CD4-positive, alpha-beta T cell treated with Interleukin-15 for 4 hours (primary cell): ENCODE measurements at places on chromosomes 2 and 18.

DNA sequence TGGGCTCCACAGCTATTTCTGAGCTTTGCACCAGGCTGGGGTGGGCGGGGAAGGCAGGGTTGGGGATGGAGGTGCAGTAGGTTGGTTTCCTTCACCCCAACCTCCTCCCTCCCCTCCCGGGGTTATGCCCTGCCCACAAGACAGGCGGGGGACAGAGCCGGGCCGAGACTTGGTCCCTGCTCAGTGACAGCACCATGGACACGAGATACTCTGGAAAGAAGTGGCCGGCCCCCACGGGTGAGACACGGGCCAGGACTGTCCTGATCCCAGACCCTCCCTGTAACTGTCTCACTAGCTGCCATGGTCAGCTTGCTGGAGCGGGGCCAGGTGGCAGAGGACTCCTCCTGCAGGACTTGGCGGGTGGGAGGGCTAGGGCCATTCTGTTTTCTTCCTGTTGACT, 59.7 kb downstream of the DYSF start:
- DNase-seq = no peak

- no peak for DNase-seq
Measured at GRCh38 chr2:226638576-226638975, 161.0 kb downstream of the IRS1 start.

DNA sequence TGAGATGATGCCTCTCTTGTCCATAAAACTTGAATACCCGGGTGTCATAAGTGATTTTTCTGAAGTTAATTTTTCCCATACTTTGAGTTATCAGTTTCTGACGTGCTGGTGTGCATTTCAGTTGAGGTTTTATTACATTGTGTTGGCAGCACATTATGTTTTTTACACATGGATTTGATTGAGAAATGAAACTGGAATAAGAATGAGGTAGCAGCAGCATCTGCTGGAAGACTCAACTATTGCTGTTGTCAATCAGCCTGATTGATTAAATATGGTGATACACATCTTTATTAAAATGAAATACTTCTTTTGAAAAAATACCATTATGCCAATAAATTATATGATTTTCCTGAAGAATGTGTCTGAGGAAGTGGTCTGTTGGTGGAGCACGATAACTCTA, 60.5 kb downstream of the INSIG2 start:
- no peak for DNase-seq

DNA sequence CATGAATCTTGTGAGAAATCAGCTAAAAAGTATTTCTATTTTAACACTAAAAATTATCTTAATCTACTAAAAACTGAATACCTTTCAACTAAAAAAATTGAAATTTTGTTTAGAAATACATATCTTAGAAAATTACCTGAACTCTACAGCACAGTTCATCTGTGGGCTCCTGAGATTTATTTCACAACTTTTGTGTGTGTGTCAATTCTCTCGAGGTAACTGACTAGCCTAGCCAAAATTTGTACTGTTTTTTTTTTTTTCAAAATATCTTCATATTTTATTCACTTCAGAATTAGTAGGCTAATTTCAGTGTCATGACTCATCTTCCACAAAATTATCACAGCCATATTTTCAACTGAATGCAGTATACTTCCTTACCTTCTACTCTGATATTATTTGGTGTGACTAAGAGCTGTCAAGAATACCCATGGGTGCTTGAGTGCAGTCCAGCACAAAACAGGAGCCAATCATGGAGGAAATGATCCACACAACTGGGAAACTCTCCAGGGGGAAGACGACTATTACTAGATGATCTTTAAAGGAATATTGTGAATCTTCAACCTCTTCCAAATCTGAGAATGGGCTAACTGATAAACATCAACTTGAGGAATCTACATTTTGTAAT, 174.6 kb downstream of the ZNF385B start:
- no peak for DNase-seq

DNA sequence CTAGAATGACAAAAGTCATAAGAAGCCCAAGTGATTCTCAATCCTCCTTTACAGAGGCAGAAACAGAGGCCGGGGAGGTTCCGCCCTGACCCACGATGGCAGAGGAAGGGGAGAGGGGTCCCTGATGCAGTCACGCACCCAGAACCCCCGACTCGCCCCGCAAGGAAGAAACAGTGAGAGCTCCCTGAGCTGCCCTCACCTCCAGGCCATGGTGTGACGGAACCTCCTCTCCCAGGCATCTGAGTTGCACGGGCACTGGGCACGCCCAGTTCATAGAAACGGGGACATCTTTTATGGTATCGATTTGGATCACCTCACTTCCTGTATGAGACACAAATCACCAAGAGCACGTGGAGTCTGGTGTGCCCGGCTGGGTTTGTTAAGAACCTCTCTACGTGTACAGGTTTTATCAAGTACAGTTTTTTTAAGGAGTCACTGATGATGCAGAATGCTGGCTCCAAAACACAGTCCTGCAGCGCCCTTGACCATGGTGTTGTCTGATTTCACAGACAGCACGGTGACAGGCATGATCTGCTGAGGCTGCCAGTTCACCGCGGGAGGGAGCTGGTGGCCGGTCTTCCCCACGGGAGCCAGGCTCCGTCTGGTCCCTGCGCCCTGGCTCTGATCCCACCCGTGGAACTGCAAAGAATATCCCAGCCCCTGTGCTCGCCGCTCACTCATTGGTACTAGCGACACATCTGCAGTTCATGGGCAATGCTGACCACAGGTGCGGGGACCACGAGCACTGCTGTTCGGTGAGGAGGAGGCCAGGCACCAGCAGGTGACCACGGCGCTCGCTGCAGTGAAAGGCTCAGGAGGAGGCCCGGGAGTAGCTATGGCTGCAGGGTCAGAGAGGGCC, 35.6 kb downstream of the PXDN start:
- no peak for DNase-seq

DNA sequence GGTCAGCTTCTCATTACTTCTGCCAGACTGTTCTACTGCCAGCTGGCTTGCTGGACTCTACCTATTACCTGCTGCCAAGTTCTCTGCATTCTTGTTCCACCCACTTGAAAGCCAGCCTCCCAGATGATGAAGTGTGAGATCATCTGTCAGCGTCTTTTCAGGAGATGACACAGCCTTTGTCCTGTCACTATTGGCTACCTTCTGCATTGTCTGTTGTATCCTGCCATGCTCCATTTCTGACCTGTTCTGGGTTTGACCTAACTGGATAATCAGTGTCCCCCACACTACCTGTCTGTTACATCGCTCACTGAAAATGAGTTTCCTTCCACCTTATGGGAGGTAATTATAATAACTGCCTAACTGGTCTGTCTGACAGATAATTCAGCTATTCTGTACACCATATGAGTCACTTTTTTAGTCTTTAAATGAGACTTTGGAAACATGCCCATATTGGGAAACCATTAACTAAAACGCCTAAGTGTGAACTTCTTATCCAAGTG, 520.6 kb downstream of the METTL4 start:
- DNase-seq = no peak

DNA sequence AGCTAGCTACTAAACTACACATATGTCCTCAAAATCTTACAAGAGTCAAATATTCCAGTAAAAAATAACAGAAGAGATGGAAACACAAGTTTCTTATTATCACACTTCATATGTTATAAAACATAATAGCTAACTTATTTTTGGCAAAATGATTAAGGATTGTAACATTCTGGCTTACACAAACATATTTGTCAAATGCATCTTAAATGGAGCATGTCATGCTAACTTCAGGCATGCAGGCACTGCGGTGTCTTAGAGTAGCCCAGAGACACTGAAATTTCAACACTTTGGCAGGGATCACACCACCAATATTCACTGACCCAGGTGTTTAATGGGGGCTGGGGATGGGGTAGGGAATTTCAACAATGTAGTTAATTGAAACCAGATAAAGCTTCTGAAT, 51.6 kb downstream of the LDAH start:
- no peak for DNase-seq

GRCh38 chr2:136025057-136025973, 39.9 kb upstream of the DARS1 start:
- DNase-seq = no peak

DNA sequence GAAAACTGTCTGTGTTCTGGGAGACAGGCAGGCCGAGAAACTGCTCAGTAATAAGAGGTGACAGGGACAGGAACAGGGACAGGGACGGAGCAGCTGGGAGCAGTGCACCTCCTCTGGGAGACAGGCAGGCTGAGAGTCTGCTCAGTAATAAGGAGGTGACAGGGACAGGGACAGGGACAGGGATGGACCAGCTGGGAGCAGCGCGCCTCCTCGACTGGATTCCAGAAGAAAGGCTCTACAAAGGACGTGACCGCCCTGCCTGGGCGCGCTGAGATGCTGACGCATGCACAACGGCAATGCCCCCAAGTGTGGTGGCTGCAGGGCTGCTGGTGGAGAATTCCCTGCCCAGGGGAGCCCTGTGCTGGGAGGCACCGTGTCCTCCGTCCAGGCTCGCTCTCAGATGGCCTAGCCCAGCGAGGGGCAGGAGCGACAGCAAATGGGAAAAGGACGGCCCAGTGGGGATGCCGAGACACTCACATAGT, 44.2 kb upstream of the PXDN start:
- DNase-seq = no peak

DNA sequence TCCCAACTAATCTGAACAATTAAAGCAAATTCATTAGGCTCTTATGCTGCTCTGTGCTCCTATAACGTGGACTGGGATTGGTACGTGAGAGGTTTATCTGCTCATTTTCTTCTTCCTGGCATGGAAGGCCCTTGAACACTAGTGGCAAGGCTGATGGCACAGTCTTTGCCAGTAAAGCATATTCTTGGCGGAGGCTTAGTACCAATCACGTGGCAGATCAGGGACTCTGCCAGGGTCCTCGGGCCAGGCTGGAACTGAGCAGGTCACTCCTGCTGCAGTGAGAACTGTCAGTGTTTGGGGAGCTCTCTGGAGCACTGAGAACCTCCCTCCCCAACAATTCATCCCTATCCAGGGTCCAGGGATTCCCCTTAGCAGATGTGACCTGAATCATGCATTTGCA, 3.7 kb upstream of the ALPK2 start:
- no peak for DNase-seq

- DNase-seq = no peak
Measured at GRCh38 chr2:205564346-205565141, 117.8 kb upstream of the NRP2 start.

DNA sequence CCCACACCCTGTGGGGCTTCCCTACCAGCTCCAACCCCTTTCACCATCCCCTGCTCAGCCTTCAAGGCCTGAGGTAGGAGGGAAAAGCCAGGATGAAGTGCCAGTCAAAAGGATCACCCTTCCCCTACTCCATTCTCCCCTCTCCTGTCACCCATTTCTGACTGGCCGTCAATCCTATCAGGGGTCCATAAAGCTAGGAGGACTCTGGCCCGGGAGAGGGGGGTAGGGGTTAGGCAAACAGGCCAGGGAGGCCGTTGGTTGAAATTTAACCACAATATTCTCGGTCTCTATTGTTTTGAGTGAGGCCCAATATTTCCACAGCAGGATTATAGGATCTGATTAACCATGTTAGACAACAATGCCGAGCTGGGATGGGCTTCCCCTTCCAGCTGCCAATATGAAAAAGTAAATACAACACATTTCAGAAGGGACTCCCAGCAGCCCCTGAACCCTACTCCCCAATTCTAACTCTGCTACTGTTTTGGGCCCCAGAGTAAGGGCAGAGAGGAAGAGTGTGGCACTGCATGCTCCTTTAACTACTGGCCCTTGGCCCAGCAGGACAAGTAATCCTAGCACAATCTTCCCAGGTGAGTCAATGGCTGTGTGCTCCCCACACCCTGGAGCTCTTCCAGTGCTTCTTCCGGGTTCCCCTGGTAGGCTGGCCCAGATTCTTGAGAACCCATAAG, 10.6 kb upstream of the IHH start:
- no peak for DNase-seq

- no peak for DNase-seq
Measured at GRCh38 chr2:134256956-134257355, 3.1 kb downstream of the MGAT5 start.

DNA sequence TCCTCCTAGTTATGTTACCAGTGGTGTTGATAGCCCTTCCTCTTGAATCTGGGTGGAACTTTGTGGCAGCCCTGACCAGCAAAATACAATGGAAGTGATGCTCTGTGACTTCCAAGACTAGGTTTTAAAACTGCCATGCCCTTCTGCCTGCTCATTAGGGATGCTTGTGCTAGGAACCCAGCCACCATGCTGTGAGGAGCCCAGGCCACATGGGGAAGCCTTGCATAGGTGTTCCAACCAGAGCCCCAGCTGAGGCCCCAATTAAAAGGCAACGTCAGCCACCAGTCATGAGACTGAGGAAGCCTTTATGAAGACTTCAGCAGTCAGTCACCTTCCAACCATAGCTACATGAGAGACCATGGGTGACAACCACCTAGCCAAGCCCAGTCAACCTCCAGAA, 14.0 kb upstream of the MAPRE2 start:
- DNase-seq = no peak

GRCh38 chr2:237601453-237602116, 11.1 kb upstream of the RAB17 start:
- no peak for DNase-seq

GRCh38 chr2:230930149-230930780, 5.2 kb upstream of the GPR55 start:
- no peak for DNase-seq

DNA sequence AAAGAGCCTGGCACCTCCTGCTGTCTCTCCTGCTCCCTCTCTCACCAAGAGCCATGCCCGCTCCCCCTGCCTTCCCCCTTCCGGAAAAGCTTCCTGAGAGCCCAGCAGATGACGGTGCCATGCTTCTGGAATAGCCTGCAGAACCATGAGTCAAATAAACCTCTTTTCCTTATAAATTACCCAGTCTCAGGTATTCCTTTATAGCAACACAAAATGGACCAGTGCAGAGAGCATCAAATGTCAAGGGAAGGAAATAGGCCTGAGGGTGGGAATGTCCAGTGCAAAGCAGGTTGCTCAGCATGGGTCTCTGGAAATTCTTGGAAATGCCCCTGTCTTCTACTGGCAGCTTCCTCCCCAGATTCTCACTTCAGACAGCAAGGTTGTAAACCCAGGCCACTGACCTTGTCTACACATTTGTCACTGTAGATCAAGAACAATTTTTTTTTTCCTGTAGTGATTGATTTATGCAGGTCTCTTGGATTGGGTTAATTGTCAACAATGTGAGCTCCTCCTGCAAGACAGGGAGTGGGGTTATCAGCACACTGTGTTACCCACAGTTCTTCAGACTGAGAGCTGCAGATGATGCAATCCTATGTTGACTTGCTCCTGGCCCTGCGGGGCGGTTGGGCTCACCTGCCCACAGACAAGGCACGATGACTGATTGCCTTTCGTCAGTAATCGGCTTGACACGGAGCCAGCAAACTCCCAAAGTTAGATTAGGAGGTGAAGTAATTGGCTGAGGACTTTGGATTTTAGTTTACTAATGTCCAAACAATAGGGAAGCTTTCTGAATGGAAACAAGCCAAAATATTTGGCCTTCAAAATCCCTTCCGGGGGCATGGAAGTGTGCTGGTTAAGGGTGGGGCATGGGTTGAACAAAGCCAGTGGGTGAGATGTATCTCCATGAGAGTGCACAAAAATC, 5.4 kb upstream of the BOD1L2 start:
- no peak for DNase-seq

- peak; percentile 37 for DNase-seq
Measured at GRCh38 chr2:237922641-237923361, 44.0 kb upstream of the UBE2F start.

DNA sequence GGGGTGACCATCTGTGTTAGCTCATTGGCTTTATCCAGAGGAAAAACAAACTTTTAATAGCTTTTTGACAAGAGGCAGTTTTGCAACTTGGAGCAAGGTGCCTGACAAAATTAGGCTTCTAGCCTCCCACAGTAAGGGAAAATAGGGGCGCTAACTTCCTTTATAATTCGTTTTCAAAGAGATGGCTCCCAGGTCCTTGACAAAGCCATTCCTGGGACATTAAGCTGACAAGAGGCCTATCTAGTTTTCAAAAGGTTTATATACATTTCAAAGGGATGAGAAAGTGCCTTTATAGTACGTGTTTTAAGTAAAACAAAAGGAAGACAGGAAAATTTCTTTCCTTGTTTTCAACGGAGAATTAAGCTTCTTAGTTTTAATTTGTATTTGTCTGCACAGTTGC, 159.4 kb upstream of the GCFC2 start:
- DNase-seq = no peak
